Activated B cell treated with CpG ODN at 0.5 μM for 24 hours (primary cell): ENCODE measurements at places on chromosomes 4 and X. TPM values are rescaled to one million over a fixed set of nuclear protein-coding genes. Genes with fewer than 3 reads are reported as not detected.

RAPGEF2 gene
- total RNA-seq, result 18.1 and 22.9 TPM in 2 replicates

STPG2 gene
- 0.37 and 0.69 TPM in 2 replicates for total RNA-seq

PQBP1 gene
- 81.6 and 91.5 TPM in 2 replicates for total RNA-seq

CLDN22 gene
- total RNA-seq, result not detected in 2 replicates

SCARB2 gene
- total RNA-seq, result 17.2 and 21.8 TPM in 2 replicates

PRKG2 gene
- 0.22 and 0.35 TPM in 2 replicates for total RNA-seq
